Body of pancreas (tissue), 4 donors: ENCODE measurements at places on chromosomes 7 and 10. TPM values are rescaled to one million over a fixed set of nuclear protein-coding genes. Genes with fewer than 3 reads are reported as not detected.

SYT15B gene
- total RNA-seq: 8.3 TPM

DNA sequence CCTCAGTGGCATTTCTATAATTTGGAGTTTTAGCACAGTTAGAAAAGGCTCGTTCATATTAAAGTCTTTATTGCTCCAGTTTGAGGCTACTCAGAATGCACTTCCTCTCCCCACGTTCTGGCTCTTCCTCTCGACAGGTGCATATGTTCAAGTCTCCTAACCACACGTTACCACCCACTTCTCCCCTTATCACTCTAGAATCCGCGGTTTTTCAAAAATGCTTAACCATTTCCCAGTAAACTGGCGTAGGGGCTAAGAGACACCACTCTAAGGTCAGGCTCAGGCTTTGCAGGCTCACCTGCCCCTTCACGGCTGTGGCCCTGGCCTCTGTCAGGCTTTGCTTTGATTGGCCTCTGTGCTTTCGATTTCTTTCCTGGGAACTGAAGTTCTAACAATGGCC is 383.6 kb downstream of the GLRX3 start:
- no peak for DNase-seq

- DNase-seq: peak; percentile 74
Measured at GRCh38 chr7:51067757-51068156, 248.9 kb downstream of the COBL start.

- DNase-seq: no peak
Measured at GRCh38 chr7:76206633-76207032, 4.9 kb downstream of the SRRM3 start.

GRCh38 chr7:155883491-155884224 is 71.4 kb upstream of the SHH start:
- no peak for DNase-seq

GRCh38 chr10:133090101-133090500 is 2.4 kb downstream of the ADGRA1 start:
- no peak for DNase-seq
